ENCODE measurements at places on chromosomes 3 and 15. TPM values are rescaled to one million over a fixed set of nuclear protein-coding genes. Genes with fewer than 3 reads are reported as not detected.

Gene REC114
- total RNA-seq = not detected

Gene XYLB
- total RNA-seq = 6.1 TPM

Gene GOLGA8H
- 0.44 TPM for total RNA-seq

Gene ADGRG7
- total RNA-seq = not detected

Gene SYNPR
- total RNA-seq = not detected
